Dorsolateral prefrontal cortex (tissue), 122 donors: ENCODE measurements at places on chromosomes 12 and 14. TPM values are rescaled to one million over a fixed set of nuclear protein-coding genes. Genes with fewer than 3 reads are reported as not detected.

The HIF1A gene
- total RNA-seq = 69.7 TPM

The LRP6 gene
- total RNA-seq = 50.8 TPM

The ATP2B1 gene
- 369 TPM for total RNA-seq

The IL22 gene
- total RNA-seq = not detected

The CCDC175 gene
- total RNA-seq = 4.5 TPM
